ENCODE measurements at places on chromosomes 7 and 10.
A peak's percentile ranks its signal among the peaks of the same experiment; 100 is the strongest.

DNA sequence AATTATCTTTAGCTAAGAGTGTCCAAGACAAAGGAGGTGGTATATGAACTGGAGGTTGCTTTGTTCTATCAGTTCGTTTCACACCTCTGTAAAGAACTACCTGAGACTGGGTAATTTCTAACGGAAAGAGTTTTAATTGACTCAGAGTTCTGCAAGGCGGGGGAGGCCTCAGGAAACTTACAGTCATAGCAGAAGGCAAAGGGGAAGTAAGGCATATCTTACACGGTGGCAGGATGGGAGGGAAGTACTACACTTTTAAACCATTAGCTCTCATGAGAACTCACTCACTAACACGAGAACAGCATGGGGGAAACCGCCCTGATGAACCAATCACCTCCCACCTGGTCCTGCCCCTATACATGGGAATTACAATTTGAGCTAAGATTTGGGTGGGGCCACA is 1202.3 kb upstream of the LRRTM3 start:
- DNase-seq, result no peak

DNA sequence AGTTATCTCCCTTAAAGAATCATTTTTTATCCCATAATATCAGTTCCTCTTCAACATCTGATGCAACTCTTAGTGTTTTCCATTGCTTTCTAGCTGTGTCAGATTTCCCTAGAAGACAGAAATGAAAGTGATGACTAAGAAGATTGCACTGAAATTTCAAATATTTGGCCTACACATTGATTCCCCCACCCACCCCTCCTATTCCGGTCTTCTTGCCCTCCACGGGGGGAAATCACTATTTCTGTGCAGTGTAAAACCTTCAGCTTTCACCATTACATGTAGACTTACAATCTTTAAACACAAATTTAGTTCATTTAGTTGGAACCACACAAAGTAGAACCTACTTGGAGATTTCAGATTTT is 63.7 kb upstream of the IL6 start:
- no peak for DNase-seq

GRCh38 chr10:4230036-4230435 is 445.0 kb upstream of the KLF6 start:
- no peak for DNase-seq

DNA sequence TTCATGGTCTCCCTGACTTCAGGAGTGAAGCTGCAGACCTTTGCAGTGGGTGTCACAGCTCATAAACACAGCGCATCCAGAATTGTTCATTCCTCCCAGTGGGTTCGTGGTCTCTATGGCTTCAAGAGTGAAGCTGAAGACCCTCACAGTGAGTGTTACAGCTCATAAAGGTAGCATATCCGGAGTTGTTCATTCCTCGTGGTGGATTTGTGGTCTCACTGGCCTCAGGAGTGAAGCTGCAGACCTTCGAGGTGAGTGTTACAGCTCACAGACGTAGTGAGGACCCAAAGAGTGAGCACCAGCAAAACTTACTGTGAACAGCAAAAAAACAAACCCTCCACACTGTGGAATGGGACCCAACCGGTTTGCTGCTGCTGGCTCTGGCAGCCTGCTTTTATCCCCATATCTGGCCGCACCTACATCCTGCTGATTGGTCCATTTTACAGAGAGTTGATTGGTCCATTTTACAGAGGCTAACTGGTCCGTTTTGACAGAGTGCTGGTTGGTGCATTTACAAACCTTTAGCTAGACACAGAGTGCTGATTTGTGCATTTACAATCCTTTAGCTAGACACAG is 308.8 kb downstream of the PTPRN2 start:
- no peak for DNase-seq

DNA sequence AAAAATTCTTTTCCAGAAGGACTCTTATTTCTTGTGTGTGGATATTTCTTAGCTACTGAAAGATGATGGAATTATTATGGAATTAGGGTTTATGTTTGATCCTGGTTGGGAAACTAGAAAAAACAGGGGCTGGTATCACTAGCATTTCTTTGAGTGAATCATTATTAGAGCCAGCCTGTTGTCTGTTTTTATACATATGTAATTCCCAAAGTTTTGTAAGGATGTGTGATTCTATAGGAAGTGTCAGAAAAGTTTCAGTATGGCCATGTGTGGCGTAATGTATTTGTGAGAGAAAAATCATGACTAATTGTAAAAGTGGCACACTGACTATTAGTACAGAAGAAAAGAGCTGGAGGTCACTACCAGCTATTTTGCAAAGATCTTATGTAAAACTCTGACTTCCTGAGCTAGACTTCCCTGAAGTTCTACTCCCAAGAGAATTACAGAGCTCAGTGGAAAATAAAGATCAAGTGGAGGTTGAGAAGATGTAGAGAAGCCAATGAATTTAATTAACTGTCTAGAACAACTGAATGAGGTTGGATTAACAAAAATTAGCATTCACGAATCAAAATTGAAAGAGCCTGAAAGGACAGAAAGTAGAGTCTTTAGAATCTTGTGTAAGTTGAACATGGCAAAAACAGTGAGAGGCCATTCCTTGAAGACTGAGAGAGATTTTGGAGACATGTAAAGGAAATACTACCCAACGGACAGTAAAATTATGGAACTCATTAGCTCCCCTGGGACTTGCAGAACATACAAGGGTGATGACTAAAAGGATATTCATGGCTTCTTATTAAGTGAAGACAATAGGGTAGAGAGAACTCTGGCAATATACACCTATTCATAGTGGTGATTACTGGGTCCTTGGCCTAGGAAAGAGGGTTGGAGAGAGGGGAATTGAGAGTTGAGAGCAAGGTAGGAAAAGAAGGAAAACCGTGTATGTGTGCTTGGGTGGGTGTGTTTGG is 12.5 kb downstream of the ZNF365 start:
- DNase-seq, result no peak

GRCh38 chr7:65235586-65235985 is 138.1 kb upstream of the ZNF92 start:
- DNase-seq, result no peak

- DNase-seq, result no peak
Measured at GRCh38 chr10:131702531-131703356, 198.1 kb upstream of the PPP2R2D start.

- DNase-seq, result no peak
Measured at GRCh38 chr10:108749042-108749441, 1174.3 kb downstream of the XPNPEP1 start.

DNA sequence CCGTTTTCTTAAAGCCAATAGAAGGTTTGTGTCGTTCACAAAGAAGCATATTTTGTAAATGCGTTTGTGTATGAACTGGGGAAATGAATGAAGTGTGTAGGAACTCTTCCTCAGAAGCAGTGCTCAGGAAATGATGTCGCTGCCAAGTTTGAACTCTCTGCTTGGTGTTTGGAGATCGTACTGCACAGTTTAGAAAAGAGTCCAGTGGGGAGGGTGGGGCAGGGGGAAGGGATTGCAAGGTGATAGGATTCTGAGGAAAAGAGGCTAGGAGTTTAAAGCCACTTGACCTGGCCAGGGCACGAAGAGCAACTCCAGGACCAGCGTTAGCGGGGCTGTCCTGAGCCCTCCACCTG is 122.2 kb downstream of the CUBN start:
- DNase-seq, result no peak

DNA sequence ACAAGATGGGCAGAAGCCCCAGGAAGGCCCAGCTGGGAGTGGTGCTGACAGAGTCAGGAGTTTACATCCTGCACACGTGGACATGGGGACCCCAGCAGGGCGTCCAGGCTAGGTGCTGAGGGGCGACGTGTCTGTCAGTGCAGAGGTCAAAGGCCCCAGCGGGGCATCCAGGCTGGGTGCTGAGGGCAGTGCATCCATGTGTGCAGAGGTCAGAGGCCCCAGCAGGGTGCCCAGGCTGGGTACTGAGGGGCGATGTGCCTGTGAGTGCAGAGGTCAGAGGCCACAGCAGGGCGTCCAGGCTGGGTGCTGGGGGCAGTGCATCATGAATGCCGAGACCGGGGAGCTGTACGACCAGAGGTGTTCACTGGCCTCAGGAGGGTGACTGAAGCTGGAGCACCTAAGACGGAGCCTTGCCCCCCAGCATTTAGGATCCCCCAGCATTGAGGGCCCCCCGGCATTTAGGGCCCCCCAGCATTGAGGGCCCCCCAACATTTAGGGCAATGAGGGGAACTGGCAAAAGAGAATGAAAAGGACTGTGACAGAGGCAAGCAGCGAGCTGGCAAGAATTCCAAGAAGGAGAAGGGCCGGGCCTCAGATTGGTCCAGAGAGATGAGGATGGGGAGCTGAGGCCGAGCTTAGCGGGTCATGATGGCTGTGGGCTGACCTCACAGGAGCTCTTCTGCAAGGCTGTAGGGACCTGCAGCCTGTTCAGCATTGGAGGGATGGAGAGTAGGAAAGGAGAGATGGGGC is 474.9 kb downstream of the PTPRN2 start:
- no peak for DNase-seq

DNA sequence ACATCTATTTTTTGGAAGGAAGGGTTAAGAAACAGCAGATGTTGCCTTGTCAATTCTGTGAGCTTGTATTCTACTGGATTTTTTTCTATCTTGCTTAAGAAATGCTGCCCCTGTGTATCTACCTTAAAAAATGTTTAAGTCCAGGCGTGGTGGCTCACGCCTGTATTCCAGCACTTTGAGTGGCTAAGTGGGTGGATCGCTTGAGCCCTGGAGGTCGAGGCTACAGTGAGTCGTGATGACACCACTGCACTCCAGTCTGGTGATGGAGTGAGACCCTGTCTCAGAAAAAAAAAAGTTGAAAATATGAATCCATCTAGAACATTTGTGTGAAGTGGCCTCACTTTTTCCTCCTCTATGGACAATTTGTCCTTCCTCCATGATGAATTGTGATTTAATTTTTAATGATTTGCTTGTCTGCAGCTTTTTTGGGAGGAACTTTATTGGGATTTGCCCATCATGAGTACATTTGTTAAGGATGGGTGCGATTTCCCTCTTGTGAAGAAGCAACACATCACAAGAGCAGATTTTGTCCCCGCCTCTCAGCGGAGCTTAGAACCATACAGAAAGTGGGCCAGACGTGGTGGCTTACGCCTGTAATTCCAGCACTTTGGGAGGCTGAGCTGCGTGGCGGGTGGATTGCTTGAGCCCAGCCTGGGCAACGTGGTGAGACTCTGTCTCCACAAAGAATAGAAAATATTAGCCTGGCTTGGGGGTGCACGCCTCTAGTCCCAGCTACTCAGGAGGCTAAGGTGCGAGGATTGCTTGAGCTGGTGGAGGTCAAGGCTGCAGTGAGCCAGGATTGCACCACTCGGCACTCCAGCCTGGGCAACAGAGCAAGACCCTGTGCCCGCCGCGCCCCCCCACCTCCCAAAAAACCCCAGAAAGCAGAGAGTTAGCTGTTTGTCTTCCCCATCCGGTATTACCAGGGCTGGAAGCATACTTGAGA is 57.7 kb downstream of the DNAJB6 start:
- DNase-seq, result no peak

- peak; percentile 74 for DNase-seq
Measured at GRCh38 chr10:32377458-32378259, 30.7 kb upstream of the EPC1 start.

GRCh38 chr10:24929056-24929544 is 23.3 kb downstream of the PRTFDC1 start:
- no peak for DNase-seq

GRCh38 chr7:16615228-16615627 is 30.3 kb downstream of the ANKMY2 start:
- no peak for DNase-seq

DNA sequence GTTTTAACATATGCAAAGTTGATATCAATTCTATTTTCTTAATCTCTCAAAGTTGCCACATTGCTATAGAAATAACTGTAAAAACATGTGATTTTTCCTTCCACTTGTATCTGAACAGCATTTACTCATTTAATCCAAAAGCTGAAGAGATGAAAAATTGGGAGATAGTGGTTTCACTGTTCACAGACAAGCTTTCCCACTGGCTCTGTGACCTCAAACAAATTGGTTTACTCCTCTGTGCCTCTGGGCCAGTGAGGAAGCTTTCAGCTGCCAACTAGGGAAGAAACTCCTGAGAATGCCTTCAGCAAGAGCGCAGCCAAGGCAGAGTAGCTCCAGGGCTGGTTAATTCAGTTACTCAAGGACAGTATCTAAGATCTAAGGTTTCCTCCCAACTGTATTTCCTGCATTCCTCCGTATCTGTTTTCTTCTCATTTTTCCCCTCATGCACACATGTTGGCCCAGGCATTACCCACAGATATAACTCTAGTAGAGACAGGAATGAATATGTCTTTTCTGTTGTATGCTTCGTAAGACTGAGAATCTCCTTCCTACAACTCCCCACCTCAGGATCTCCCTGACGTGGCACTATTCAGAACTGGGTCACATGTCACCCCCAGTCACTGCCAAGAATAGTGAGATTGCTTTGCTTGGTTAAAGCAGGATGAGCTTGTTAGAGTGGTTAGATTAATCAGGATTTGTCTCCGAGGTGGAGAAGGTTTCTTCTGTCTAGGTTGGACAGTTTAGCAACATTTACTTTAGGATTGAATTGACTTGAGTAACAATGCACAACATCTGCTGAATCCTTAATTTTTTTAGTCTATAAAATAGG is 315.7 kb downstream of the NRG3 start:
- DNase-seq, result no peak

GRCh38 chr7:25829663-25830062 is 322.3 kb upstream of the NFE2L3 start:
- no peak for DNase-seq

DNA sequence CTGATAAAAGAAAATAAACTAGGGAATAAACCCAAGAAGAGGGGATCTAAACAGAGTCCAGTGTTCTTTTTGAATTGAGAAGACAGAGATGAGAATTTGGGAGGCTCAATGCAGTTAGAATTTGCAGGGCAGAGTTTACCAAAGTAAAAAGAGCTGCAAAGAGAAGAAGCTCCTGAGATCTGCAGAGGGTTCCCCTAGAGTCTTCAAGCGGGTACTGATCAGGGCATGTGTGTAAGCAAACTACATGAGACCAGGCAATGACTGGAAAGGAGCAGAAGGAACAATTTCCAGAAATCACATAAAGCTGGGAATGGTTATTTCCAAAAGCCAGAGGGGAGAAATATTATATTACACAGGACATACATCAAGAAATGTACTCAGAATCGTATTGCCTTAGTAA is 58.1 kb upstream of the TES start:
- no peak for DNase-seq

GRCh38 chr10:70087616-70088307 is 35.1 kb downstream of the MACROH2A2 start:
- DNase-seq, result no peak

GRCh38 chr10:29657719-29658274 is 23.0 kb upstream of the SVIL start:
- no peak for DNase-seq

- no peak for DNase-seq
Measured at GRCh38 chr10:29434111-29434510, 145.2 kb downstream of the LYZL1 start.
